ENCODE measurements at places on chromosomes 5 and 9.

DNA sequence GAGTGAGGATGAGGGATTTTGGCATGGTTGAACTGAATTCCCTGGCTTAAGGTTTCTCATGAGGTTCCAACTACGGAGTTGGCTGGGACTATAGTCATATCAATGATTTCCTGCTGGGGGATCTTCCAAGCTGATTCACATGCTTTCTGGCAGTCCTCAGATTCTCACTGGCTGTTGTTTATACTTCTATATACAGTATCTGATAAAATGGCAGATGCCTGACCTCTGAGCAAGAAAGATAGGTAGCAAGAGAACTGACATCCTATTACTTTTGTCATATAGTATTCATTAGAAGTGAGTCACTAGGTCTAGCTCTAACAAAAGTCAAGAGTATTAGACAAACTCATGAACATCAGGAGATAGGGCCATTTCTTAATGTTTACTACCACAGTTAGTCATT, 440.9 kb upstream of the EDIL3 start:
- no peak for DNase-seq

DNA sequence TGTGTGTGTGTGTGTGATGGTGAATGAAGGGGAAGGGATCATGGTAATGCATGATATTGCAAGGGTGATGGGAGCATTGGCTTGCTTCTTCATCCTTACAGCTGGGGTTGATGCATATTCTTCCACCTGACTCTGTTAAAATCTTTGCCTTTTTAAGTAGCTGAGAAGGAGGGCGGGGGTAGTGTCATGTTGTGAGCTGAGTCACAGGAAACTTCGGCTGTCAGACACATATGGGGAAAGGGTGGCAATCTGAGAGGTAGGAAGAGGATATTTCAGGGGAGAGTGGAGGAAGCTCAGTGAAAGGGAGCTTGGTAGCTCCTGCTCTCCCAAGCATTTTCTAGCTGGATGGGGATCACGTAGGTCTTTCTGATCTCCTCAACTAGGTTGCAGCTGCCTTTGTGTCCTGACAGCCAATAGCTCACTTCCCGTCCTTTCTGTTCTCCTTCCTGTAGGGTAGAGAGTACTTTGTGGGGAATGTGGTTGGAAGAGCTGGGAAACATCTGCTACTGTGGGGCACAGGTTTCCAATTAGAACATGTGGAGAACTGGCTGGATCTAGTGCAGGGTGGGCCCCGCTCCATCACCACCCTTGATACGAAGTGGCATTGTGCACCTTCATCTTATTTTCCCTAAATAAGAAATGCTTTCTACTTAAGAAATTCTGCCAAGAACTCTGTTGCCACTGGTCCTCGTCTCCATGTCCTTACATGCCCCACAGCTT, 18.1 kb upstream of the CLK4 start:
- no peak for DNase-seq

- DNase-seq = no peak
Observed at GRCh38 chr5:141637767-141638419, 1.1 kb downstream of the RELL2 start.

DNA sequence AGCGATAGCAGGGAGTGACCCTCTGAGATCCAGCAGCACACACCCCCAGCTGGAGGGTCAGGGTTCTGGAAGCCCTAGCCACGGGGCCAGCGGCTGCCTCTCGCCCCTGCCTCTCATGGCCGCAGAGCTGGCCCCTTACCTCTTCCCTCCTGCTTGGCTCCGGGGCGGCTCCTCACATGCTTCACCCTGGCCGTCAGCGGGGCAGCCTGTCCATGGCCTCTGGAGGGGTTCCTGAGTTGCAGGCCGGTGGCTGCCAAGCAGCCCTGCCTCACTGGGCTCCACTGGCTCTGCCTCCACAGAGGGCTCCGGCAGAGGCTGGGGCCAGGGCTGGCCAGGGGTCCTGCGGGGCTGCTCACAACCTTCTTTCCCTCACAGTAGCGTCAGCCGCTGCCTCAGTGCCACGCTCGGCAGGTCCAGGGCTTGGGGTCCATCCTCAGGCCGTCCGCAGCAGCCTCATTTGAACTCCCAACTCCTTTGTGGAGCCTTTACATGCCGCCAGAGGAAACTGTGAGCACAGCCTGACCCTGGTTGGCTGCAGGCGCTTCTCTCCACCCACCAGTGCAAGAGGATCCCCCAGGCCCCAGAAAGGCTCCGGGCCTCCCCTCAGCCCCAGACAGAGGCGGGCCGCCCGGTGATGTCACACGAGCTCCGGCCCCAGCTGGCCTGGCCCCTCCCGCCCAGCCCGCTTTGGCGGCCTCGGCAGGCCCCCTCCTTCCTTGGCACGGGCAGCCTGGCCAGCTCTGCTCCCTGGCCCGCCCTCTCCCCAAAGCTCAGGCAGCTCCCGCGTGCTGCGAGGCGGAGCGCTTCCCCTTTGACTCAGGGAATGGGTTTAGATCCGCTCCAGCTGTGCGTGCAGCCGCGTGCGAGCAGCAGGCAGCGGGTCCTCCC, at the start of gene ANGPTL2:
TSS of gene ANGPTL2 (minus strand) at position 460 of the 888 bp plus-strand sequence. CDS start 13,904 bp downstream, outside the sequence.
- DNase-seq = peak; percentile 28

DNA sequence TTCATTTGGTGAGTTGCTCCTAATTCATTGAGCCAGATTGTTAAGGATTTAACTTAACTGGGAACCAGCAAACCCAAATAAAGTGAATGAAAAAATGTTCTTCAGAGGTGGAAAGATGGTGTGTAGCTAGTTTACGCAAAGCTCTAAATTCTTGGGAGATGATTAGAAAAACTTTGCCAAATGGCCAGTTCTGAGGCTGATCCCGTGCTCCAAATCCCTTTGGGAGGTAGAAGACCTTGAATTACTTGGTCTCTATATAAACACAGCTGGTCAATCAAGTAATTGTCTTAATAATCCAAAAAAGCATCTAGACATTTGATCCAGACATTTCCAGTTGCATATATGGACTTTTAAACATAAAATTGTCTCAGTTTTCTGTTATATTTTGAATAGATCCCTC, 11.4 kb downstream of the ACTL7B start:
- DNase-seq = no peak

DNA sequence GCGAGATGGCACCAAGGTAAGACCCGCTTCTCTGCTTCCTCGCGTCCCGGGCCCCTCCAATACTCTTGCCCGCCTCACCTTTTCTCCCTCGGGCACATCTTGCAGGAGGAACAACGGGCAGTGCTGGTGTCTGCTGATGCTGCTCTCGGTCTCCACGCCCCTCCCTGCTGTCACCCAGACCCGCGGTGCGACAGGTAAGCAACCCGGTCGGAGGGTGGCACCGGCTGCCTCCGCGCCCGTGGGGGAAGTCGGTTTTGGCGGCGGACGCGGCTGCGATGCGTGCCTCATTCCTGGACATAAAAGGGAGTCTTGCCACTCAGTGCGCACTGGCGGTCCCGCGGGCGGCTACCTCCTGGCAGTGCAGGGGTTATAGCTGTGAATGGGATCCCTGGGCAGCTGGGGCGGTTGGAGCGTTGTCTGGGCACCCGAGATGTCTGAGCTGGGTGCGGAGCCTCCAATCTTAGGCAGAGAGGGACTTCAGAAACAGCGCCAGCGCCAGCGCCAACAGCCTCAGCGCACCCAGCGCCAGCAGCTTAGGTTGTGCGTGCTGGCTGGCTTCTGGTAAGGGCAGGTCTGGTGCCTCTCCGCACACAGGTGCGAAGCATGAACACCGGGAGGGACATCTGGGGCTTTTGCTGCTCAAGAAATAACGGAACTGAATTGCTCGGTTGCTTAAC, 488 bp downstream of the COL15A1 start:
- no peak for DNase-seq

DNA sequence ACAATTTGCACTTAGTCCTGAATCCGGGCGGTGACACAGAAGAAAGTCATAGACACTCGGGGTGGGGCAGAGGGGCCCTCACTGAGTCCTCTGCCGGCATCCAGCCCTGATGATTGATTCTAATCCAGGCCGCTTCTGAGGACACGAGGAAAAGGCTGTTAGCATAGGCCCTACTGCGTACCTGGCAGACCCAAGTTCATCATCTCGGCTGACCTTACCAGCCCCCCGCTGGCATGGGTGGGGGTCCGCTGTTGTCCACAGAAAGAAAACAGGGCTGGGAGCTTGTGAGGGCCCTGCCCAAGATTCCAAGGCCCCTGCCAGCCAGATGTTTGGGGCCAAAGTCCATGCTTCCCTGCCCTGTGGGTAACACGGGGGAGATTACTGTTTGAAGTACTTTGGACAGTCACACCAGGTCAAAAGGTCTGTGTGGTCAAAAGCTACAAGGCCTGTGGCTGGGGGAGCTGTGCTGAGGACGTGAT, 24.5 kb downstream of the ERGIC1 start:
- DNase-seq = no peak

GRCh38 chr5:111699324-111699723, 57.7 kb downstream of the NREP start:
- no peak for DNase-seq

- DNase-seq = no peak
Observed at GRCh38 chr5:180341595-180341994, 11.5 kb downstream of the GFPT2 start.

DNA sequence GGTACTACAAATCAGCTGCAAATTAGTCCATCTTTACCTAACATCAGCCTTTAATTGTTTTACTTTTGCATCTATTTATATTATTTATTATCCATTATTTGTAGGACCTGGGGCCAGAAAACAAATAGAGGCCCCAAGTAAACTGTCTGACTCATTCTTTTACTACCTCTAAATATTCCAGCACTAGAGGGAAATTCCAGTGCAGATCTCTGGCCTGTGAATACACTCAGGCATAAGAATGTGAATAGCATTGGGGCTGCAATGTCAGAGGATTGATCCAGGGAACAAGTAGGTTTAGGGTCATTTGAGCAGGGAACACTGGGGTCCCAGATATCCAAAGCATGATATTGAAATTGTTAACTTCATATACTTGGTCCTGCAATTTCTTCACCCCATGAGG, 176.6 kb upstream of the TYRP1 start:
- no peak for DNase-seq

DNA sequence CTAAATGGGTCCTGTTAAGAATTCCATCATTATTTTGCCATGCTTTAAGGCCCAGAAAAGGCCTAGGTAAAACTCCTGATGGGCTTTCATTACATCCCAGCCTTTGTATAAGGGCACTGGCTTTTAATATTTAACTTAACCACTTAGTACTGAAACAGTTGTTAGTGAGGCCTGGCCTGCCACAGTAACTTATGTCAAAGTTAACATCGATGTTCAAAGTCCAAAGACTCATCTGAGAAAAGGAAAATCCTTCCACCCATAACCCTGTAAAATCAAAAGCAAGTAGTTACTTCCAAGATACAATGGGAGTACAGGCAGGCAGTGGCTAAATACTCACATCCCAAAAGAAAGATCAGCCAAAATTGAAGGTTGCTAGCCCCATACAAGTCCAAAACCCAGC, 15.0 kb upstream of the UGT3A1 start:
- no peak for DNase-seq

GRCh38 chr5:172450861-172451695, 3.2 kb downstream of the SH3PXD2B start:
- DNase-seq = no peak
